Progenitor cell of endocrine pancreas (in vitro differentiated cells): ENCODE measurements at places on chromosomes 2 and 18.

DNA sequence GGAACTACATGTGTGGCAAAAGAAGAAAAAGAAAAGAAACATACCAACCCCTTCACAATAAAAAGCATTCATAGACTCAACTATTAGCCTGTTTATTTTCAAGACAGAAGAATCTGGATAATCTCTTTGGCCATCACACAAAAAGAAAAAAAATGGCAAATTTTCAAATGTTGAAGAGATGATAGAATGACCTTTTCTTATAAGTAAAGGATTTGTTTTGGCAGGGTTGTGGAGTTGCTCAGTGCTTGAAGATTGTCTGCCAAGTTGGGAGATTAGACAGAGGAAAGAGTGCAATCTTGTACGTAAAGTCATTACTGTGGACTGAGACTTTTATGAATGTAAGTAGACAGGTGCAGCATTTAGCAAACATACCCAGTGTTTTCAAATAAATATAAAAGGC lies 18.5 kb upstream of the FAM171B start:
- H3K27ac ChIP-seq: no peak overlapping the region
- DNase-seq: no peak
- no peak overlapping the region for H3K4me3 ChIP-seq
- no peaks in the 10 kb centered on the region for H3K4me1 ChIP-seq
- peaks cover 44% of the 10 kb centered on the region for H3K36me3 ChIP-seq

DNA sequence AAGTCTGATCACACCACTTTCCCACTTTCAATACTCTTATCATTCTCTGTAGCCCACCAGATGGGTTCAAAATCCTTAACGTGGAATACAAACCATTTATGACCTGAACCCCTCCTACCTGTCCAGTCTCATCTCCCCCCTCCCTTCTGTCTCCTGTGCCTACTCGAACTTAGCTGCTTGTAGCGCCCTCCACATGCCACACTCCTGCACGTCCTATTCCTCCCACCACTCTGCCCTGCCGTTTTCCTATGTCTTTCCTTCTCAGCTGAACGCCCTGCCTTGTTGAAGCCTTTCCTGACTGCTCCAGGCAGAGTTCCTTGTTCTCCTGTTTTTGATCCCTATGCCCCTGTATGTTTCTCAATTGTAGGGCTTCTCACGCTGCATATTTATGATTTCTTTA lies 390.1 kb downstream of the HRH4 start:
- no peak for DNase-seq
- peaks cover 56% of the 10 kb centered on the region for H3K27me3 ChIP-seq
- H3K4me1 ChIP-seq: no peaks in the 10 kb centered on the region
- H3K36me3 ChIP-seq: no peaks in the 10 kb centered on the region
- no peak overlapping the region for H3K4me3 ChIP-seq
- H3K27ac ChIP-seq: no peak overlapping the region

GRCh38 chr2:24022975-24023575 lies 13.2 kb downstream of the MFSD2B start:
- H3K27me3 ChIP-seq: no peaks in the 10 kb centered on the region
- H3K27ac ChIP-seq: no peak overlapping the region
- no peak for DNase-seq
- H3K4me3 ChIP-seq: no peak overlapping the region
- H3K36me3 ChIP-seq: peaks cover 4% of the 10 kb centered on the region

DNA sequence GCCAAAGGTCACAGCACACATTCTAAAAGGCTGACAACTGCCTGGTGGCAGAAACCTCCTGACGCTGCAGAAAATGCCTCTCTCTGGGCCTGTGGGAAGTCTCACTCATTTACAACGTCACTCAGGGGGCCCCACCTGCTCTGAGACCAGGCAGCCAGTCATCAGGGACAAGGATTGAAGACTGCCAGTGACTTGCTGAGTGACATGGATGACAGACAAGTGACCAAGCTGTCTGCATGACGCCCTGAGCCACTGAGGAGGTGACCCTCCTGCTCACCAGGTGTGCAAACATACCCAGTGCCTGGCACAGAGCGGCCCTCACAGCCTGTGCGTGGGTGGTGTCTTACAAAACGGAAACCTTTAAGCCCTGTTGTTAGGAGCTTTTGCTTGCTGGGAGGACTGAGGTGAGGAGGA lies 392.4 kb downstream of the TNS1 start:
- H3K27me3 ChIP-seq: peaks cover 3% of the 10 kb centered on the region
- no peaks in the 10 kb centered on the region for H3K36me3 ChIP-seq
- DNase-seq: no peak
- H3K4me3 ChIP-seq: no peak overlapping the region

DNA sequence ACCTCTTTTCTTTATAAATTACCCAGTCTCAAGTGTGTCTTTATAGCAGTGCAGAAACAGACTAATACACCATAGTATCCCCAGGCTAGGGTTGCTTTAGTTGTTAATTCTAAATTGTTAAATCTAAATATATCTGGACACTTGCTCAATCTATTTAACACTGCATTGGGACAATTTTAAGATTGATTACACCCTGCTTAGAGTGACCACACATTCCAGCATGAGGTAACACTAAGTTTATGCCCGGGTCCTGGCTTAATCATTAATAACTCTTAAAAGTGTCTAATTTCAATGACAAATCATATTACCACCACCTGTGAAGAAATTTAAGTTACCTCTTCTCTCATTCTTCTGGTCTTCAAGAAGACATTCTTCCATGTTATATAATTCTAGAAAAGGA lies 131.4 kb downstream of the ZNF385B start:
- H3K4me1 ChIP-seq: peaks cover 9% of the 10 kb centered on the region
- no peak for DNase-seq
